Right cardiac atrium (tissue), 5 donors: ENCODE measurements at places on chromosomes 2 and 18. TPM values are rescaled to one million over a fixed set of nuclear protein-coding genes. Genes with fewer than 3 reads are reported as not detected.

The APCDD1 gene
- polyA plus RNA-seq = 18.2 TPM

The ECEL1 gene
- 0.05 TPM for polyA plus RNA-seq

DNA sequence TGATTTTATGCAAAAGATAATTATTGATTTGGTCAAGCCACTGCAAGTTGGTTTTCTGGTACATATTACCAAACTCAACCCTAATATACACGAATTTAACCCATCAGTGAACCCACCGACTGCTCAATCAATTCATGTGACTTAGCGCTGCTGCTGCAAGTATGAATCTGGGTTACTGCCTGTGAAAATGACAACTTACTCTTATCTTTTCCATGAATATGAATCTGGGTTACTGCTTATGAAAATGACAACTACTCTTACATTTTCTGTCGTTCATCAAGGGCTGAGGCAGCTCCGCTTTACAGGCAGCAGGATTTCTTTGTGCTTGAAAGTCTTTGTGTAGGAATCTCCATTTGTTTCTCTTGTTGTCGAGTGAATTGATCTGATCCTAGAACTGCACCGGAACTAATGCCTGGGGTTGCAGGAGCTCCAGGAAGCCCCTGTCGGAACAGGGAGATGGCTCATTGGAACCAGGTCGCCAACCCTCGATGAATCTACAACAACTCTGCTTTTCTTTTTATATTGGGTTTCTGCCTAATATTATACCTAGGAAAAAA is 22.1 kb upstream of the ALKAL2 start:
- peak; percentile 0 for DNase-seq

- peak; percentile 84 for DNase-seq
These were observed 82.8 kb upstream of the SEC11C start for GRCh38 chr18:59056706-59057492.

- no peak for DNase-seq
These were observed 140.3 kb downstream of the TRIB2 start for GRCh38 chr2:12856934-12857601.

DNA sequence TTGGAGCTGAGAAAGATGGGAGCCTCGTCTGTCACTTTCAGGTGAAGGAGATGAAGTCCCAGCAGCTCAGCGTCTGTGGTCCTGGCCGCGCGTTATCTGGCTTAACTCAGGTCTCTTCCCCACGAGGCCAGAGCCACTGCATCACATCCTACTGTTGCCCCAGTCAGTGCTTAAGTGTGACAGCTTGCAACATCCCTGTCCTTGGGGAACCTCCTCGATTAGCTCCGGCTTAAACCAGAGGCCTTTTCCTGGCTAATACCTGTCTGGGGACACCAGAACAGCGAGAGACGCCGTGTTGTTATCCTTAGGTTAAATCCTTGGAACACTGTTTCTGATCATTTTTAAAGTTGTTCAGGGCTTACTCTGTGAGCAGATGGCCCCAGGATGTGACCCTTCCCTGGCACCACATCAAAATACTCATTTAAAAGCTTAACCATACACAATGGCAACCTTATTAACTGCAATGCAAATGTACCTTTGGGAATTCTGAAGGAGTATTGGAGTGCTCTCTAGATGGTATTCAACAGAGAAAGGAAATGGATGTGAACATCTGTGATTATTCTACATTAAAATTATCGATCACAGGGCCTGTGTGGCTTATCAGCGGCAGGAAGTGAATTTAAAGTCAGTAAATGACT is 61.2 kb upstream of the SPP2 start:
- no peak for DNase-seq

DNA sequence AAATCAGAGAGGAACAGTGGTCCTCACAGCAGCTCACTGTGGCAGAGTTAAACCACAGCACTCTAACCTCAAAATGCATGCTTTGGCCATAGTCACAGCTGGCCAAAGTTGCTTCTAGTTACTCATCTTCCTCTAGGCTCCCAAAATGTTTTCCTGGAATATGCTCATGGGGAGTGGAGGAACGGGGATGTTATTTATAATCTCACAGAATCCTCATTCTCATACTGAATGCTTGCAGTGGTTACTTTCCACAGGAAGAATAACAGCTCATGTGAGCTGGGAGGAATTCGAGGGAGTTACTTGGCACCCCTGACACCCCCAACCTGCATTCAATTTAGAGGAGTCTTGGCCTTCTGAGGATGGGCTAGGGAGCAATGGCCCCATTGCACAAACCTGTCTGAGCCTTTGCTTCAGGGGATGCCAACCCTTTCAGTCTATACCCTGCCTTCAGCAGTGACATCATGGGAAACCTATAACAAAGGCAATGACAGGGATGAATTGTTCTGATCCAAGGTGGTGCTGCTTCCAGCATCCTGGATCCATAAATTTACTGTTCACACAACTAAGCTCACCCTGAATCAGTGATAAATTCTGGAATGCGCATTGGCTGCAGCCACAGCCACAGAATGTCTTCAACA is 22.4 kb upstream of the CCBE1 start:
- DNase-seq = no peak
